Activated T-helper 2 cell treated with anti-CD3 and anti-CD28 coated beads, Interferon-gamma antibody, Interleukin-2, Interleukin-4, amounts not matched to agents 10 μg/mL and 5 μg/mL and 100 μg/mL, durations not matched to agents 14 hours and 24 hours and 36 hours (primary cell): ENCODE measurements at places on chromosomes 12 and 14.
A peak's percentile ranks its signal among the peaks of the same experiment; 100 is the strongest.

DNA sequence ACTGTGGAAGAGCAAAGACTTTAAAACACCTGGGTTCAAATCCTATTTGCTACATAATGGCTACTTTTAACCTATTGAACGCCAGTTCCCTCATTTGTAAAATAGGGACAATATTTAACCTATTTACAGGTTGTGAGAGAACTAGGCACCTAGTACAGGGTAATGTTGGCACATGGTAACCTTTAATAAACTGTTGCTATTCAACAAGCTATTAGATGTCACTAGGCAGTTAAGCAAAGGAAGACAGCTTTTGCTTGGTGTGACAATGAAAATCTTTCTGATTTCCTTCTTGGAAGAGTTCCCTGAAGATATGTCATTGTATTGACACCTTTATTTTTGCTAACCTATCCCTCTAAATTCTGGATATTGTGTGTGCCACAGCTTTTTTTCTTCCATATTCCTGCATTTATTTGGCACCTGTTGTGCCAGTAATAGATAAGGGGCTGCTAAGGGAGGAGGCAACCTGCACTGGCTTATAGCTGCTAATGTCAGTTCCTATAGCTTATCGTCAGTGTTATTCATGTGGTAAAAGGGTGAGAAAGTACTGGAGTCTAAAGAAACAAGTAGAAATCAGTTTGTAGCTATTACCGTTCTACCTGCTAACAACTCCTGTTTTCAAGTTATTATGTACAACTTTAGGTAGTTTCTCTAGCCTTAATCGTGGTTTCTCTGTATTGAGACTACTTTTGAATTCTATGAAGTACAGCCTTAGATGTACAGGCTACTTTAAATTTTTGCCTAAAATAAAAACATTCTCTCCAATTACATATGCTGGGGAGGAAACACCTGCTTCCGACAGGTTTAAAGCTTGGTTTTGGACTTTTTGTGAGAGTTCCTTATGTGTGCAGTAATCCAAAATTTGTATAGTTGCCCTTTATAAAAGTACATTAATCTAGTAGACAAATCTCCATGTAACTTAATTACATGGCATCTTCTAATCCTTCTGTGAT is 24.3 kb downstream of the HIF1A start:
- DNase-seq, result no peak

GRCh38 chr12:622416-622815 is 40.8 kb downstream of the NINJ2 start:
- DNase-seq, result no peak

DNA sequence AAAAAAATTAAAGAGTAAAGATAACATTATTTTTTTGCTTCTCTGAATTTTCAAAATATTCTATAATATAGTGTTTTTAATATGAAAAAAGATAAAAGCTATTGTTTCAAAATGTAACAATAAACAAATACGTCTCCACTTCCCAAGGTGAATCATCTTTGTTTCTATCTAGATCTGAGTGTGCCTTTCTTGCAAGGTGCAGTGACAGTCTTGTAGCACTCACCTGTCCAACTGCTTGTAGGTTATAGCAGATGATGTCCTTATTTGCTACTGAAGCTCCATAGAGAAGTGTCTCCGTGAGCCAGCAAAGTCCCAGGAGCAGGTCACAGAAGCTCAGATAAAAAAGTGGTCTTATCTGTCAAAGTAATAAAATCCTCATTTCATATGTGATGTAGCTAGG is 21.4 kb downstream of the TMEM116 start:
- no peak for DNase-seq

DNA sequence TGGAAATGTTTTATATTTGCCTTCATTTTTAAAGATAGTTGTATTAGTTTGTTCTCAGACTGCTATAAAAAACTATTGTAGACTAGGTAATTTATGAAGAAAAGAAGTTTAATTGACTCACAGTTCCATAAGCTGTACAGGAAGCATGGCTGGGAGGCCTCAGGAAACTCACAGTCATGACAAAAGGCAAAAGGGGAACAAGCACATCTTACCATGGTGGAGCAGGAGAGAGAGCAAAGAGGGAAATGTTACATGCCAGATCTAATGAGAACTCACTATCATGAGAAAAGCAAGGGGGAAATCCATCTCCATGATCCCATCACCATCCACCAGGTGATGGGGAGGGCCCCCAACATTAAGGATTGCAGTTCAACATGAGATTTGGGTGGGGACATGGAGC is 35.5 kb upstream of the UNC79 start:
- DNase-seq, result no peak

DNA sequence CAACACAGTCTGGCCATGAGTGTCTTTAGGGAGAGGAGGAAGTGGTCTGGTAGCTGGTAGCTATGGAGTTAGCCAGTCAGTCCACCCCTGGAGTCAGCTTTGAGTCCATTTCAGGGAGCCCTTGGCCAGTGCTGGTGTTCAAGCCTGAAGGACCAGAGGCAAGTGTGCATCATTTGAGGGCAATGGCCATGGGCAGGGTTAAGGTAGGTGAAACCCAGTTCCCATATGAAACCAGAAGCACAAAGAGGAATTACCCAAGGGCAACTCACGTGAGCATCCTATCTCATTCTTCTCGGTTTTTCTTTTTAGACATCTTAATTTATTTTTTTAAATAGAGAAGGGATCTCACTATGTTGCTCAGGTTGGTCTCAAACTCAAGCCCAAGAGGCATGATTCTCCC is 61.3 kb upstream of the ACTN1 start:
- DNase-seq, result no peak

DNA sequence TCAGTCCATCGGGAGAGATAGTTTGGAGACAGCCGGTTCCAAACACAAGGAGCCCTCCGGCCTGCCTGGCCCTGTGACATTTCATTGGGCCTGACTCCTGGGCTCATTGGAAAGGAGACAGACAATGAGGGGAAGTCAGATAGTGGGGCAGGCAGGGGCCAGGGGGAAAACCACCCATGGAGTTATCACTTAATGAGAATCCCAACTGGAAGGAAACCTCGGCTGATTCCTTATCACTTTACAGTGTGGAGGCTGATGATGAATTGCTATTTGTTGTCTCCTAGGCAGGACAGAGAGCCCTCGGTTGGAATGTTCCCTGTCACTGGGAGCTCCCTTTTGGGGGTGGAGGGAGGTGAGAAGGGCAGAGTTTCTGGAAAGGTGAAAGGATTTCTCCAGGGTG is 44.4 kb downstream of the TBX5 start:
- no peak for DNase-seq

- DNase-seq, result no peak
Observed at GRCh38 chr12:51837286-51837685, 11.2 kb downstream of the FIGNL2 start.

GRCh38 chr12:107567876-107568619 is 117.6 kb upstream of the PWP1 start:
- no peak for DNase-seq

DNA sequence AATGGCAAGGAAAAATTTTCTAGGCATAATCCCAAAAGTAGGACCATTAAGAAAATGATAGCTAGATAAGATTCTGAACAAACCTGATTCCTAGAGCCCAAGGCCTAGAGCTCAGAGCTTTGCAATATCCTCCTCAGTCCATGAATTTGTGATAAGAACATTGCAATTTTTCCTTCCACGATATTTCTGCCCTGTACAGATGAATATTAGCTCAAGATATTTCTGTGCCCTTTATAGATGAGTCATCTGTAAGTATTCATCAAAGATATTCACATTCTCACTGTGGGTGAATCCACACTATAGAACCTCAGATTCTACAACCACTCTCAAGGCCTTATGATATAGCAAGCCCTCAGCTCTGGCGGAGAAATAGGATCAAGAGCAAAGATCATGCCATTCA is 37.5 kb downstream of the EAPP start:
- DNase-seq, result no peak

DNA sequence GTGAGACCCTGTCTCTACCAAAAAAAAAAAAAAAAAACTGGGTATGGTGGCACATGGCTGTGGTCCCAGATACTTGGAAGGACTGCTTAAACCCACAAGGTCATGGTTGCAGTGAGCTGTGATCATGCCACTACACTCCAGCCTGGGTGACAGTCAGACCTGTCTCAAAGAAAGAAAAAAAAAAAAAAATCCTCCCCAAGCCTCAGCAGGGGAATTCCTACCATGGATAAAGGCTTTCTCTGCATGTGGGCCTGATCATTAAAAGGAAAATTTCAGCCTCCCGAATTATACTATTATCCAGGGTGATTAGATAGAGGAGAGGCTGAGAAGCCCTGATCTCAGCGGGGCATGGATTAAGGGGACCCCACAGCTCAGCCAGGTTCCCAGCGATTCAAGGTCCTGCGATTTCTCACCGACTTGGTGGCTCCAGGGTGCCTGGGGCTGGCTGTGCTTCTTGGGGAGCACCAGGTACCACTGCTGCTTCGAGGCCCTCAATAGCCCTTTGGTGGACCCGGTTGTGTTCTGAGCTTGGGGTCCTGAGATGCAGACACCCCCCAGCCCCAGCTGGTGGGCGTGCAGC is 5.6 kb downstream of the SH2B3 start:
- no peak for DNase-seq

DNA sequence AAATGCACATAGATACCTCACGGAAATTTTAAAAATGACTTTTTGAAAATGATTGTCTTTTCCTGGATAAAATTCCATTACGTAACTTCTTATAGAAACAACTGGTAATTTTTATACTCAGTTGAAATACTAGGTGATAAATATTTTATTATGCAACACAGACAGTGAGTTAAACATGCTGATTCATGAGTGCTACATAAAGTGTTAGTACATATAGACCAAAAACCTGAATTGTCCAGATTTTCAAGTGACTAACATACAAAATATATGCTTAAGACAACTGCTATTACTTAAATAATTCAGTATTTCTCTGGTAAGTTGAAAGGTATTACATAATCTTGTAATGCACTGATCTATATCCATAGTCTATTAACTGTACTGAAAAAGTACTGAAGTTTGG is 11.9 kb downstream of the PTPRO start:
- no peak for DNase-seq

DNA sequence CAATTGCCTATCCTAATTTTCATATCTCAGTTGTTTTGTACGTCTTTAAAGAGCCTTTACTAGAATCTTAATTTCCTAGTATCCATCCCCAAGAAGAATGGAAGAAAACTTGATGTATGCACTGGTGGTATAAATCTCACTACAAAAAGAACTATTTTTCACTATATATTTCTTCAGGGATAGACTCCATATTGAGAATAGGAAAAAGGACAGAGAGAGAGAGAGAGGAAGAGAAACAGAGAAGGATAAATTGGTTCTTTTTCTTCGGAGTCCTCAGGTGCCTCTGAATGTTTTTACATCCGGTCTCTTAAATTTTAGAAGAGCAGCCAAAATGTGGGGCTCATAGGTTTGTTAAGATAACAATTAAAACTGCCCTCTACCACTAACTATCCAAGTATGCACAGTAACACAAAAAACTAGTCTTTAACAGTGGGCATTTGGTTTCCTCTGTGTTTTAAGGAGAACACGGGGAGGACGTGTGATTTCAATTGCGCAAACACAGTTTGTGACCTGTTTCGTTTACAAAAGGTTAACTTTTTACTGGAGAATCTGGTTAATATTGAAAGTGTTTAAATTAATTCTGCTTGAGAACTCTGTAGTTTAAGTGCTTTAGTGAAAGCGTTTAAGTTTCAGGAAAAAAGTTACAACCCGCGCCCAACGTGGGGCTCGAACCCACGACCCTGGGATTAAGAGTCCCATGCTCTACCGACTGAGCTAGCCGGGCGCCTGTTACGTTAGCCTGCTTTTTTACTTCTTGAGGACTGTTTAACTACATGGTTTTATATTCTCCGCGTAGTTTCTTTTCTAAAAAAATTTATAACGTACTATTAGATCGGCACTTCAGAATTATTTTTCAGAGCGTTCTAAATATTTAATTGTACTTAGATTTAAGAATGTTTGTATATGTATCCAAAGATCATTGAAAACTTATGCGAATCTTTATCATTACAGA is 5.1 kb upstream of the PSMA3 start:
- peak; percentile 65 for DNase-seq

GRCh38 chr12:107593713-107594381 is 91.8 kb upstream of the PWP1 start:
- DNase-seq, result no peak

GRCh38 chr14:58994130-58994529 is 194.3 kb upstream of the DAAM1 start:
- DNase-seq, result no peak

- no peak for DNase-seq
Observed at GRCh38 chr12:131711551-131712205, 788 bp downstream of the SFSWAP start.

DNA sequence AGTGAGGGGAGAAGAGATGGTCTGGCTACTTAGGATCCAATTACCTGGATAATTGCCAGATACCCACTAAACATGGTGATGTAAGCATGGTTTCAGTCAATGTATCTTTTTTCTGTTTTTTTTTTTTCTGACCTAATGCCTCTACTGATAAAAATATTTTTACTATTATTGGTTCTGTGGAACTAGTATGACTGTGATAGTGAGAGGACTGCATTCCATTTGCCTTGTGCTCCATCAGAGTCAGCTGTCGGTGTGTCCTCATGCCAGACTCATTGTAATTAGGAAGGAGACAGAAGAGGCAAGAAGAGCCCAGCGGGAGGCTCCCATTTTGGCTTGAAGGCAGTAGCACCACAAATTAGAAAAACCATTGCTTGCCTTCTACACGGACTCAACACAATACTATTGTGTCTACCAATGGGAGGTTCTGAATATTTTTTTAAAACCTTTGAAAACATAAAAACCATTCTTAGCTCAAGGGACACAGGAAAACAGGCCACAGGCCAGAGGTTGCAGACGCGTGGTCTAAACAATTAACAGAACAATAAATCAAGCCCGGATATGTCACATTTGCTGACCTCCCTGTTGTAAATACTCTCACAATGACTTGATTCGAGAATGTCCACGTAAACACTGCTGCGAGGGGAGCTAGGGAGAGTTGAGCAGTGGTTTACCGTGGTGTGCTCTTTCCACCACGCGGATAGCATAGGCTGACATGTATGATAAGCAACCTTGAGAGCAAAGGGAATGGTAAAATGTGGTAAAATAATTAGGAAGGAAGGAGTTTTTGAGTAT is 13.5 kb upstream of the DCP1B start:
- DNase-seq, result no peak

- DNase-seq, result no peak
Observed at GRCh38 chr14:70186900-70187451, 1.8 kb downstream of the SLC8A3 start.

DNA sequence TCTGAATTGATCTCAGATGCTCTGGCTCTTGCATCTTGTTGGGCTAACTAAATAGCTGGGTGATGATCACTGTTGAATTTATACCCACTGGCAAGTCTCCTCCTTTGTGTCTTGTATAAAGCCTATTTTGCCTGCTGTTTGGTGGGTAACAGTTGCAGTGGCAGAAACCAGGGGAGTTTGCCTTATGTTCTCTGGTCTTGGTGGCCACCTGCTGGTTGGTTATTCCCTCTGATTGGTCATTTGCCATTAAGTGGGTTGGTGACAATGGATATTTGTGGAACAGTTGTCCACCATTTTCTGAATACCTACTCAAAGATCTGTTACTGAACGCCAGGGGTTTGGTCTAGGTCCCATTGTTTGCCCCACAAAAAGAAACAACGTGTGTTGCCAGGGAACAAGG is 52.1 kb downstream of the AVPR1A start:
- DNase-seq, result no peak
